ENCODE measurements at places on chromosomes 1 and 21.

GRCh38 chr1:8465013-8465412 is 147.1 kb downstream of the SLC45A1 start:
- no peaks in the 10 kb centered on the region for H3K36me3 ChIP-seq
- no peak for DNase-seq
- no peaks in the 10 kb centered on the region for H3K27me3 ChIP-seq

- H3K27me3 ChIP-seq: no peaks in the 10 kb centered on the region
- H3K4me1 ChIP-seq: no peaks in the 10 kb centered on the region
- no peak overlapping the region for H3K27ac ChIP-seq
- H3K36me3 ChIP-seq: no peaks in the 10 kb centered on the region
- H3K4me3 ChIP-seq: no peak overlapping the region
Observed at GRCh38 chr1:245873883-245874671, 633.0 kb downstream of the SMYD3 start.

- no peaks in the 10 kb centered on the region for H3K27me3 ChIP-seq
- no peak overlapping the region for H3K27ac ChIP-seq
- peaks cover 29% of the 10 kb centered on the region for H3K4me1 ChIP-seq
- DNase-seq: no peak
- H3K4me3 ChIP-seq: no peak overlapping the region
- peaks cover 2% of the 10 kb centered on the region for H3K36me3 ChIP-seq
Observed at GRCh38 chr1:51484591-51484990, 34.5 kb downstream of the EPS15 start.

- H3K27ac ChIP-seq: no peak overlapping the region
- DNase-seq: no peak
- H3K36me3 ChIP-seq: no peaks in the 10 kb centered on the region
- no peaks in the 10 kb centered on the region for H3K4me1 ChIP-seq
Observed at GRCh38 chr1:227002531-227003049, 62.5 kb downstream of the COQ8A start.

DNA sequence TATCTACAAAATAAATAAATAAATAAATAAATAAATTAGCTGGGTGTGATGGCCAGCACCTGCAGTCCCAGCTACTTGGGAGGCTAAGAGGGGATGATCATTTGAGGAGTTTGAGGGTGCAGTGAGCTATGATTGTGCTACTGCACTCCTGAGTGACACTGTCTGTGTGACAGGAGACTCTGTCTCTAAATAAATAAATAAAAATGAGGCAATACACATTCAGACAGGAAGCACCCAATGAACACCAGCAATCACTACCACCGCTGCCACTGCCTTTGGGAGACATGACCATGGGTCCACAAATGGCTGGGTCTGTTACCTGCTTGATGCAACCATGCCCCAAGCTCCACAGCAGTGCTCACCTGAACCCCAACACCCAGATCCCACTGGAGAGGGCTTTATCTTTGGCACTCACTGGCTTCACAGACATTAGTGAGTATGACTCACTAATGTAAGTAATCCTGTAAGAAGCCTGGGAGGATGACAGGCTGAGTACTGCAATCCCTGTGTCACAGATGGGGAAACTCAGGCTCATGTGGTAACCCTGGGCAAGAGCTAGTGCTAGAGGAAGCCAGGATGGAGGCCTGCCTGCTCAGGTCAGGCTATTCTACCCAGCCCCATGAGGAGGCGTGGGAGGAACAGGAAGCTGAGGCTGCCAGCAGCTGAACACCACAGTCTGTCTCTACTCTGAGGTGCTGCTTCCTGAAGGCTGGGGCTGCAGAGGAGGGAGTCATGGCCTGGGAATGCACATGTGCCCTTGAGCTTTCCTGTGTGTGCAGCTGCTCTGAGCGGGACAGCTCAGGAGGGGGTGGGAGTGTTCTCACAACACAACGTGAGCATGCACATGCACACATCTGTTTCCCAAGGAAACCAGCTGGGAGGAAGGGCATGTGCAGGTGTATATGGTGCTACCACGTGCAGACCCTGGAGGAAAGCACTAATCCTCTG is 43.0 kb downstream of the SLC9A1 start:
- no peaks in the 10 kb centered on the region for H3K27me3 ChIP-seq
- H3K36me3 ChIP-seq: no peaks in the 10 kb centered on the region
- peak overlapping the region; percentile 64 for H3K27ac ChIP-seq
- peak overlapping the region; percentile 57 for H3K4me3 ChIP-seq
- peak; percentile 84 for DNase-seq

DNA sequence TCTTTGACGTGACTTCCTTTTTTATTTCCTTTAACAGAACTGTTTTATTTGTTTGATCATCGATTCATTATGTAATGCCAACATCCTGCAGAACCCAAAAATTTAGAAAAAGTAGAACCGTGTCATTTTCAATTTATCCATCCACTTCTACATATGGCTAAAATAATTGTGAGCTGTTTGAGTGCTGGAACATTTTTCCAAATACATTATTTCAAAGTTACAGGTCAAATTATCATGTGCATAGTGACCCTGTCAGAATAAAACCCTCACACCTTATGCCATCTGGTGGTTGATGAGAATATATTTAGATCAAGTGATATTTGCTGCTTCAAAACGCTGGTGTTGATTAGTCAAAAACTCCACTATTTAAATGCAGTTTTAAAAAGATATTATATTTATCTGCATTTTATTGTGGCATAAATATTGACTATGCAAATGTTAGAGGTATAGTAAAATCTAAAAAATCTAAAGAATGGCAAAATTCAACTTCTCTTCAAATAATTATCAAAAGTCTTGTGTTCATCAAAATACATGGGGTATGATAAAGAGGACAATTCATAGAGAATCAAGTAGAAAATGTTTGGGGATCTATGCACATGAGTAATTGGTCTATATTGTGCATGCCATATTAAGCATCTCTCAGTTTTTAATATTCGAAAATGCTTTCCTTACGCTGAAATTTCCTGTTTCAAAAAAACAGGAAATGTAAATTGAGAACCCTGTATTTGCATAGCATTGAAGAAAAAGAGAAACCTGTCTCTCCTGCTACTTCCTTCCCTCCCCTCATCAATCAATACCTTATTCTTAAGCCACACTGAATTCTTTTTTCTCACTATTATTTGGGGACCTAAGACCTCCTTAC is 39.7 kb downstream of the UBE2U start:
- H3K36me3 ChIP-seq: no peaks in the 10 kb centered on the region
- peaks cover 35% of the 10 kb centered on the region for H3K27me3 ChIP-seq
- H3K27ac ChIP-seq: no peak overlapping the region

DNA sequence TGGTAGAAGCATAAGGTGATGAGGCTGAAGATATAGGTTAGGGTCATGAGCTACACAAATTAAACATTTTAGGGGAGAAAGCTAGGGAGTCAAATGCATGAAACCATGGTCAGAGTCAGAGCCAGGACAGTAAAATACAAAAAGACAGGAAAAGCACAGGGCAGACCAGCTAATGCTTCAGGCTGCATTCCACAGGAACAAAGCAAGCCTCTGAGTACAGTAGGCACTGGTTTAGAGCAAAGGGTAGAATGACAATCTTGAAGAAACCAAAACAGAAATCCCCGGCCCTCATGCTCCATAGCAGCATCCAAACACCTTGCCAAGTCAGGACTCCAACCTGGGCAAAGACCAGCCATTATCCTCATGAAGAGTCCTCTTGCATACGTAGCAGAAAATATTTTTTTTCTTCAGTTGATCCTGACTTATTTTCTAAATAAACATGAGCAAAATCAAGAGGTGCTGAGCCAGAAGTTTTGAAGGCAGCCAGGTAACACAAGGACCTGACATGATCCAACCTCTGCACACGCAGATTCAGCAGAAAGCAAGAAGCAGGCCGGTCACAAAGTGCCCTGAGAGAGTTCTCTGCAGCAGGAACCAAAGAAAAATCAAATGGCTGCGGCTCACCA is 273.1 kb downstream of the TTLL7 start:
- no peaks in the 10 kb centered on the region for H3K36me3 ChIP-seq
- H3K4me1 ChIP-seq: no peaks in the 10 kb centered on the region
- DNase-seq: no peak
- H3K27me3 ChIP-seq: no peaks in the 10 kb centered on the region
- H3K27ac ChIP-seq: no peak overlapping the region

- no peak overlapping the region for H3K27ac ChIP-seq
- peak overlapping the region; percentile 98 for H3K4me3 ChIP-seq
- DNase-seq: no peak
- H3K4me1 ChIP-seq: peaks cover 72% of the 10 kb centered on the region
- no peaks in the 10 kb centered on the region for H3K27me3 ChIP-seq
Observed at GRCh38 chr1:197197430-197197997, 51.0 kb upstream of the ASPM start.

DNA sequence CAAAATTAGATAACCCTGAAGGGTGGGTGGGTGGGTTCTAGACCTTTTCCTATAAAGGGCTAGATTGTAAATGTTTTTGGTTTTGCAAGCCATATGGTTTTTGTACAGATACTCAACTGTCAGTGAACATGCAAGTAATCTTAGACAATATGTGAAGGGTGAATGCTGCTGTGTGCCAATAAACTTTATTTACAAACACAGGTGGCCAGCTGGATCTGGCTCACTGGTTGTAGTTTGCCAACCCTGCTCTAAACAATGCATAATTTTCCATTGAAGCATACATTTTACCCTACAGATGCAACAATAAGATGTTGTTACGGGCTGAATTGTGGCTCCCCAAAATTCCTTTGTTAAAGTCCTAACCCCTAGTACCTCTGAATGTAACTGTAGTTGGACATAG is 18.6 kb upstream of the TARBP1 start:
- no peaks in the 10 kb centered on the region for H3K36me3 ChIP-seq
- H3K27me3 ChIP-seq: no peaks in the 10 kb centered on the region
- no peak for DNase-seq
- peaks cover 62% of the 10 kb centered on the region for H3K4me1 ChIP-seq
- peak overlapping the region; percentile 57 for H3K4me3 ChIP-seq
- H3K27ac ChIP-seq: peak overlapping the region; percentile 90

All from natural killer cell treated with Interleukin-12 subunit alpha and Interleukin-12 subunit beta and Interleukin-15 and Interleukin-18, amount 100 ng/mL, for 72 hours (primary cell).